ENCODE measurements at places on chromosomes 16 and 17.

DNA sequence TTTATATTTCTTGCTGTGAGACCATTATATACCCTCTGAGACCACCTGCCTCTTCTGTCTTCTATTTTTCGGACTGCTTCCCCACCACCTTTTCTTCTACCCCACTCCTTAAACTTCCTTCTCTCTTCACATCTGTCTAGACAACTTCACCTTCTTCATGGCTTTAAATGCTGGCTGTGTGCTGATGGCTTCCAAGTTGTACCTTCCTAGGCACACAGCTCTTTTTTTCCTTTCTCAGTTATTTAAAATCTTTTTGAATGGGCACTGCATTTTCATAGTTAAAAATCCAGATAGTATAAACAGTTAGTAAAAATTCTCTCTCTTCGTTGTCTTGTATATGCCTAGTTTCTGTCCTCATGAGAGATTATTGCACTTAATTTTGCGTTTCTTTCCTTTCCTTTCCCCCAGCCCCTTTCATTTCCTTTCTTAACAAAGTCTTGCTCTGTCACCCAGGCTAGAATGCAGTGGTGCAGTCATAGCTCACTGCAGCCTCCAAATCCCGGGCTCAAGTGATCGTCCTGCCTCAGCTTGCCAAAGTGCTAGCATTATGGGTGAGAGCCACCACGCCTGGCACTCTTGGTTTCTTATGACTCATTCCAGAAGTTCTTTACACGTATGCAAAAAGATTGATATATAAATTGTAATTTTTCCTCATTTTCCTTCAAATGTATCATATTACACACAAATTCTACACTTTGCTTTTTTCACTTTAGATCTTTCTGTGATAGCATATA, 114.3 kb downstream of the NPIPB5 start:
- DNase-seq = no peak

DNA sequence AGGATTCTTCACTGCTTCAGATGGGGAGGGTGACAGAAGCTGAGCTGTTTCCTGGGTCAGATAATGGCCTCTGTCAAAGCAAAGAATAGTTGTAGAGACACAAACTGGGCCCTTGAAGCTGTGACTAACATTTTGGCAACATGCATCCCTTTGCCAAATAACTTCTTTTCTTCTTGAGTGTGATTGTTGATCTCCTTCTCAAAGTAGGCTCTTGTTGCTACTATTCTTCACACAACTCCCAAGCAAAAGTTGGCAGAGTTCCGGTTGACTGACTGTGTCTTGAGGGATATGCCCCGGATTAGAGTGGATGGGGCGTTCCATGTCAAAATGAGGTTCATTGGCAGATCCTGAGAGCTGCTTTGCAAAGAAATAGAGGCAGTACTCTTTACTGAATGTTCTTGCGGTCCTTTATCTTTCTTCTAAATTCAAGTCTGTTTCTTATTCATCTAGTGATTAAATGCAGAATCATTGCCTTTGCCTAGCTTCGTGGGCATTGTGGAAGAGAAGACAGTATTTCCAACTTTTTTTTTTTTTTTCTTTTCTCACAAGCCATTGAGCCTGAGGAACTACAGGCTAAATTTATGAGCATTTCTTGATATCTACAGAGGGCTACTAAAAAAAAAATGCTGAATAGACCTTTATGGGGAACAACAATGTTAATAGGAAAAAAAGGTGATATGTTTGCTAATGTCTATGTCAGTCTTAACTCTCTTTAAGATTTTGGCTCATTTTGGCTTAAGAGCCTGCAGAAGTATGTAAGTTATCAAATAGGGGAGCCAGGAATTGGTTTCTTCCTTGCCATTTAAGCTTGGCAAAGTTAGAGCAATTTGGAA, 5.8 kb downstream of the WIPF2 start:
- DNase-seq = no peak

DNA sequence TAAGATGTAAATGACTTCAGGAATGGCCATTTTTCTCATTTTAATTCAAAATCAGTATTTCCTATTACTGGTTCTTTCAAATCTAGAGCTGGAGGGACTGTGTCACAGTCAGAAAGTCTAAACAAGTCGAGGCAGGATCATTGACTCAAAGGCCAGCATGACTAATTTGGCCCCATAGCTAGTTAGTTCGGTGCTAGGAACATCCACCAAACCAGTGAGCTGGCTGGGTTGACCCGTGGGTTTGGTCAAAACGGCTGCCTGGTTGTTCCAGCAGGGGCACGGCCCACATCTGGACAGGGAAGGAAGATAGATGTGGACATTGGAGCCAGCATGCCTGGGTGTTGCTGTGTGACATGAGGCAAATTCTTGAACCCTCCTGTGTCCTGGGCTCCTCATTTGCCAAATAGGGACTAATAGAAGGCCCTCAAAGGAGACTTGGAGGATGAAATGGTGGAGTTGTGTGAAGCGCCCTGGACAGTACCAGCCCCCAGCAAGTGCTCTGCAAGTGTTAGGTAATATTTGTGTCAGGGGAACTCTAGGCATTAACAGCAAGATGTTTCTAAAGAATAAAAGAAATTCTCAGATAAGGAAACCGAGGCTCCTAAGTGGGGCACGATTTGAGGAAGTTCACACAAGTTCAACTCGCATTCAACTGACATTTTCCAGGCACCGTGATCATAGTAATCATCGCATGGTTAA, 46.2 kb downstream of the MEOX1 start:
- no peak for DNase-seq

- DNase-seq = no peak
Measured at GRCh38 chr17:72254808-72255449, 134.1 kb downstream of the SOX9 start.

GRCh38 chr17:57135789-57136291, 50.8 kb downstream of the AKAP1 start:
- no peak for DNase-seq

GRCh38 chr16:11253009-11253994, 2.7 kb downstream of the SOCS1 start:
- DNase-seq = no peak

GRCh38 chr16:30526137-30526822, at the start of gene ZNF768:
TSS of gene ZNF768 (minus strand) at chr16:30526566. CDS start at chr16:30526413, 153 bp downstream.
- DNase-seq = no peak

- no peak for DNase-seq
Measured at GRCh38 chr17:8398980-8399379, 1.4 kb upstream of the RNF222 start.

GRCh38 chr17:21453144-21453898, 77.2 kb downstream of the KCNJ12 start:
- DNase-seq = no peak

- DNase-seq = no peak
Measured at GRCh38 chr17:61400066-61400716, 548 bp downstream of the TBX2 start.

GRCh38 chr16:27127308-27127707, 60.6 kb downstream of the C16orf82 start:
- no peak for DNase-seq

- DNase-seq = no peak
Measured at GRCh38 chr16:47660540-47660939, 199.4 kb downstream of the PHKB start.

- no peak for DNase-seq
Measured at GRCh38 chr17:80033840-80034239, 1.8 kb downstream of the TBC1D16 start.

GRCh38 chr17:57513569-57513968, 231.5 kb downstream of the CCDC182 start:
- no peak for DNase-seq

GRCh38 chr16:85838381-85838780, 38.9 kb downstream of the COX4I1 start:
- no peak for DNase-seq

GRCh38 chr16:35733971-35734702, 2274.7 kb downstream of the TP53TG3F start:
- no peak for DNase-seq

GRCh38 chr16:724188-725040, 1.8 kb downstream of the CCDC78 start:
- no peak for DNase-seq

DNA sequence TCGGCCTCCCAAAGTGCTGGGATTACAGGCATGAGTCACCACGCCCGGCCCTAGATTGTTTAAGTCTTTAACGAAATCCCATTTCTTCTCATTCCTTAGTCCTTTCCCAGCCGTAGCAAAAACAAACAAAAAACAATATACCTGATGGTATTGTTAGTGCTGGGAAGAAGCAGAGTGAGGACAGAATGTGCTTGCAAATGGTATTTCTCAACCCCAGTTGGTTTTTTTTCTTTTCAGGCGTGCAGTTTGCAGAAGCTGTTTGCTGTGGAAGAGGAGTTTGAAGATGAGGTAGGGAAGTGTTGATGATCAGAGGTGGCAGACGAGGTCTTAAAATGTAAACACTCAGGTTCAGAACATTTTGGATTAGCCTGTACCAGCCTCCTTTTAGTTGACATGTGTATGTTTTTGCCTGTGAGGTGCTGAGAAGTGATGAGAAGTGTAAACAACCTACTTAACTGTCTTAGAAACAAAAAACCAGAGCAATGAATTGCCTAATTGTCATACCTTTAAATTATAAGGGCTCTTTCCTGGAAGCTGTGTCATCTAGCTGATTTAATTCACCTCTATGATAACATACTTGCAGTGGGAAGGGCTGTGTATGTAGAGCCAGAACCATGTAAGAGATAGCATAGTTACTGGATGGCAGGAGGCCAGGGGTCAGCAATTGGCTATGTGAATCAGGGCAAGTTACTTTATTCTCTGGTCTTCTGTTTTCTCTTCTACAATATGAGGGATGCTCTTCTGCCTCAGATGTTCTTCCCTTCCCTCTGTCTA, 3.4 kb downstream of the HROB start:
- no peak for DNase-seq
